NCI-H510A treated with DMSO at 0.1 percent for 48 hours (cell line): ENCODE measurements at places on chromosomes 6 and 20.

- DNase-seq, result no peak
Observed at GRCh38 chr6:157271441-157271840, 51.9 kb downstream of the TMEM242 start.

- no peak for DNase-seq
Observed at GRCh38 chr20:3825526-3825925, 5.2 kb downstream of the AP5S1 start.

DNA sequence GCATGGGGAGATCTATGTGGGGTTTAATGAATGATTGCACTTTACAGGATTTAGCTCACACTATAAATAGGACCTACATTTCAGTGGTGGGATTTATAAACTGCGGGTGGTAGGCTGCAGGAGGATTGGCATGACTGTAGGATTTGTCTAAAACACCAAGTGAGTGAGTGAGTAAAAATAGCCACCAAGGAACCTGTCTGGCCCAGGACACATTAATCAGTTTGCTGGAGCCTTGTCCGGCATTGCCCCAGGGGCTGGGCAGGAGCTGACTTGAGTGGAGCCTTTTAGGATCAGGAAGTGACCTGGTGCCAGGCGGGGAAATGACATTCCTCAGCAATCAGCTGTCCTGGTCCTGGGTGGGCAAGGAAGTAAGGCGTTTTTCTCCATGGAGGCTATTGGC, 278.7 kb upstream of the PRND start:
- DNase-seq, result no peak

DNA sequence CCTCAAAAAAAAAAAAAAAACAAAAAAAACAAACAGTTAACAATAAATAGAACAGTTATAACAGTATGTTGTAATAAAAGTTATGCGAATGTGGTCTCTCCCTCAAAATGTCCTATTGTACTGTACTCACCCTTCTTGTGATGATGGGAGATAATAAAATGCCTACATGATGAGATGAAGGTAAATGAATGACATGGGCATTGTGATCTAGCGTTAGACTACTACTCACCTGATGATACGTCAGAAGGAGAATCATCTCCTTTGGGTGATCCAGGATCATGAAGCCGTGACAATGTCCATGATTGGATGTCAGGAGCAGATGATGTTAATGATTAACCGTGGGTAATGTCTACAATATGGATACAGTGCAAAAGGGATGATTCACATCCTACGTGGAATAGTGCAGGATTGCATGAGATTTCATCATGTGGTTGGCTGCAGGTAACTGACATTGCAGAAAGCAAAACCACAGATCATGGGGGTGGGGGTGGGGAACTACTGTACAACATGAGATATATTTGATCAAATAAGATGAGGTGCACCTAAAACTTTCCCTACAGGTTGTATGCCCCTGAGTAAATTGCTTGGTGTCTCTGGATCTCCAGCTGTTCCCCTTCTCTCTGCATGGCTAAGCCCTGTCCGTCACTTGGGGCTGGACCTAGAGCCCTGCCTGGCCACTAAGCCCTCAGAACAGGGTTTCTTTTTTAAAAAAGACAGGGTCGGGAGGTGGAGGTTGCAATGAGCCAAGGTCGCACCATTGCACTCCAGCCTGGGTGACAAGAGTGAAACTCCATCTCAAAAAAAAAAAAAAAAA, 6.2 kb upstream of the RBCK1 start:
- DNase-seq, result no peak

- no peak for DNase-seq
Observed at GRCh38 chr6:75178757-75179156, 27.1 kb downstream of the COL12A1 start.

DNA sequence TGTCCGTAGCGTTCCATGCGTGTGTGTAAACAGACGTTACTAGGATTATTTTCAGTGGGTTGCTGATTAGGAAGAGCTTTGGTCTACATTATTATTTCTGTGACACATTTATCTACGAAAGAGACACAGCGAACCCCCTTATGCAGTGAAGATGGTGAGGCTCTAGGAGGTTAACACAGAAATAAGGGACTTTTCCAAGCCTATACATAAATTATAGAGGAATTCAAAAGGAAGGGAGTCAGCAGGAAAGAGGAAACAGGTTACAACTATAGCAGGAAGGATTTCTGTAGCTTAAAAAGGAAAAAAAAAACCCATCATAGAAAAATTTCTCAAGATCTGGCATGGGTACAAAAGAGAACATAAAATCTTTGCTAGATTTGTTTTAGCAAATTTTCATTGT, 12.9 kb upstream of the RPS6KA2 start:
- DNase-seq, result no peak

DNA sequence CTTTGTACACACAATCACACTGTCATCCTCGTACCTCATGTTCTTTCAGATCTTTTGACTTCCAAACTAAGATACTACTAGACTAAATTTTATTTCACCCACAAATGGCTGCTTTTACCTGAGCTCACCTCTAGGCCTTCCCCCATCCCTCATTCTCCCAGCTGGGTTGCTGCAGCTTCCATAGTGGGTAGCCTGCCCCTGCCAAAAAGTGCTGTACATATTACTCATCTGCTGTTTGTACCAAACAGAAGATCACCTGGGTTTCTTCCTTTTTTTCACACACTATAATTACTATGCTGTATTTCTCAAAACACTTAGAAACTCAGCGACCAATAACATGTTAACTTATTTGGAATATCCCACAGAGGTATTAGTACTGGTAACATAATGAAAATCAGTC, 267.6 kb upstream of the PRDM1 start:
- DNase-seq, result no peak

DNA sequence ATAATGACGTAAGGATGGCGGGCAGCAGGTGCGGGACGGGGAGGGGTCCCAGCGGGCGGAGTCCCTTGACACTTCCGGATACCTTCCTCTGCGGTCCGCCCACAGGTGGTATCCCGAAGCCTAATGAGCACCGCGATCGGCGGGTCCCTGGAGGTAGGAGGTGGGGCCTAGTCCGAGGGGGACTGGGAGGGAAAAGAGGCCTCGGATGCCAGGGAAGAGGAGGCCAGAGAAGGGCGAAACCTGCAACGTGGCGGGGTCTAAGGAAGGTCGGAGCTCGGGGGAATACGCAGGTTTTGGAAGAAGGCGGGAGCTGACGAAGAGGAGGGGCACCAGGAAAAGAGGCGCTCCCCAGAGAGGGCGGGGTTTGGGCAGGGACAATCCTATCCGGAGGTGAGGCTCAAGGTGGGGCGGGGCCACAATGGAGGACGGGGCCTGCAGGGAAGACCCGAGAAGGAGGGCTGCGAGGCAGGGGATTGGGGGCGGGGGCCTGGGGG, 3.7 kb downstream of the PRSS16 start:
- DNase-seq, result peak; percentile 96

DNA sequence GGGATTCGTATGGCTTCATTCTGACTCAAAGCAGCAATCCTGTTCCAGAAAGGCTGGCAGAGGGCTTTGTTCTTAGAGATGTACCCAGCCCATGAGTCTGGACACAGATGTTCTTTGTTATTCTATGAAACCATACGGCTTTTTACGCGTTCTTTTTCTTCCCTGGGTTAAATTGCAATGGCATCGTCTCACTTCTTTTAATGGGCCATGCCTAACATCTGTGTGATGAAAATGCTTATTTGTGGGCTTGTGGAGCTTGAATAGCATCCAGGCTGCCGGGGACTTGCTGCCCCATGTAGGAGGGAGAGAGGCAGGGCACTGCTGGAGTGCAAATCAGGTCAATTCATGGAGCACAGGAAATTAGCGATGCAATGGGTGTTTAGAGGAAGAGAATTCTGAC, 19.4 kb downstream of the FAM50B start:
- DNase-seq, result no peak

DNA sequence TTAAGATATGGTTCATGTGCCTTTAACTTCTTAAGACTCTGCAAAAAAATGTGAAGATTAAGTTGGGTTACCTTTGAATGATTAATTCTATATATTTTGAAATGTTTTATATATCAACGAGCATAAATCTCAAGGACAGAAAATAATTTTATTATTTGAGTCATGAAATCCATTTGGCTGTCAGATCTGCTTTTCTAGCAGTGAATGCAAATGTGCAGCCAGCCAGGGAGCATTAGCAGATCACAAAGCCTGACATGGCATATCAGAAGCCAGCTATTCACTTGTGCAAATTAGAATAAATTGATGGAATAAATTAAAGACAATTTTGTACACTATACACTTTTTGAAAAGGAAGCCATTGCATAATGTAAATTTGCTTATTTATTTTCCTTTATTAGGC, 424.3 kb downstream of the ADGRB3 start:
- no peak for DNase-seq

DNA sequence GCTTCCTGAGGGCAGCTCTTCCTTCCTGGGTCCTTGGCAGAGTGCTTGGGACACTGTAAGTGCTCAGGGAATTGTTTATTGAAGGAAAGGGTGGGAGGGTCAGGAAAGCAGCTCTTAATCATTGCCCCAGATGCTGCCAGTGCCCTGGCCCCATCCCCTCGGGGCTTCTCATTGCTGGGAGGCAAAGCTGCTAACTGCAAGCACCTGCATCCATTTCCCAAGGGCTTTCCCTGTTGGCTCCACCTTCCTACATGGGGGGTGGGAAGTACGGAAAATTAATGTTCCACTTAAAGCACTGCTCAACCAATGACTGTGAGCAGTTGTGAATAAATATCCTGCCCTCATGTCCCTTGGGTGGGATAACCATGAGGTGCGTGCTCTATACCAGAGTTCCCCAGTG, 56.4 kb downstream of the NDUFAF5 start:
- DNase-seq, result no peak

DNA sequence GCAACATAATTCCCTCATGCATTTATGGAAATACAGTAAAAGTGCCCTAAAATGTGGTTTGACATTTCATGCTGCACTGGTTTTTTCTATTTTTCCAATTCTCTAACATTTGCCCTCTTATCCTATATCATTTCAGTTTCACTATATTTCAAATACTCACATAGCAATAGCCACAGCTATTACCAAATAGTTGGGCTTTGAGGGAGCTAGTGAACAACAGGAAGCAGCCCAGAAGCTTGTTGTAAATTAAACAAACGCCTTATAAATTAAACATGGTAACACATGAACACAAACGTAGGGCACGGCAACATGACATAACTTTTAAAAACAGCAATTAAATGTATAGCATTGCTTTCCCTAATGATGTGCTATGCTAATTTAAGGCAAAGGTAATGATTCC, 469.0 kb downstream of the CDC5L start:
- no peak for DNase-seq

DNA sequence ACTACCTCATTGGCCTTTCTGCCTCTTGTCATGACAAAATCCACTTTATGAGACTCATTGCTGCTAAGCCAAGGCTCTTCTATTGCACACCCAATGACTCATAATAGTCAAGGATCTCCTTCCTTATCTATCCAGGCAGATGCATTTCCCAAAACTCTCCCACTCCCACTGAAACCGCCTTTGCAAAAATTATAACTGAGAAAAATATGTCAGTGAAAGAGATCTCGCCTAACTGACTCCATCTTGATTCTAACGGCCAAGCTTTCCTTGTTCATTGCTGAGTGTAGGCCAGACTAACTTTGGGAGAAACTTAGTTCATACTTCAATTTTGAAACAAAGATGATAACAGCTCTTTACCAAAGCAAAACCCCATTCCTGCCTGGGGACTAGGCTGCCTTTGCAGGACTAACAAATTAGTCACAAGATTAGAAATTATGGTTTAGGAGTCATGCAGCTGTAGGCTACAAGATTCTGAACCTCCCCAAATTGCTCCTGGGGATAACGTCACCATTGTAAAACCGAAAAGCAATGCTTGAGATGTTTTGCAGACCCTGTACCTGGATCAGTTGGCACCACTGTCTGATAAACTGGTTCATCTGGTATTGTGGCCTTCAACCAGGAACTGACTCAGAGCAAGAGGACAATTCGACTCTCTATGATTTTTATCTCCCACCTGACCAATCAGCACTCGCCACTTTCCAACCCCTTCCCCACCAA, 47.1 kb downstream of the HAO1 start:
- no peak for DNase-seq

DNA sequence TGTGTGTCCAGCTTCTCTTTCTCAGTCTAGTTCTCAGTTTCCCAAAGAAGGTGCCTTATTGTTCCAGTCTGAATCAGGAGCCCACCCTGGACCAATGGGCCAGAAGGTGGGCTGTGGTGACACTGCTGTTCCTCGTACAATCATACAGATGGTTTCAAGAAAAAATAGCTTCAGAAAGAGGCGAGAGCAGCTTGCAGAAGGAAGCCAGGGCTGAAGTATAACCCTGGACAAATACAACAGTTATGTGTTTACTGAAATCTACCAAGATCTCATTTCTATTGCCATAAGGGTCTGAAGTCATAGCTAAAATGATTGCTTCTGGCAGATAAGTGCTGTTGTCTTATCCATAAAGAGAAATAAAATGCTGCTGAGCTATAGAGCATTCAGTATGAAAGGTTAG, 75.4 kb downstream of the PFDN4 start:
- DNase-seq, result no peak

DNA sequence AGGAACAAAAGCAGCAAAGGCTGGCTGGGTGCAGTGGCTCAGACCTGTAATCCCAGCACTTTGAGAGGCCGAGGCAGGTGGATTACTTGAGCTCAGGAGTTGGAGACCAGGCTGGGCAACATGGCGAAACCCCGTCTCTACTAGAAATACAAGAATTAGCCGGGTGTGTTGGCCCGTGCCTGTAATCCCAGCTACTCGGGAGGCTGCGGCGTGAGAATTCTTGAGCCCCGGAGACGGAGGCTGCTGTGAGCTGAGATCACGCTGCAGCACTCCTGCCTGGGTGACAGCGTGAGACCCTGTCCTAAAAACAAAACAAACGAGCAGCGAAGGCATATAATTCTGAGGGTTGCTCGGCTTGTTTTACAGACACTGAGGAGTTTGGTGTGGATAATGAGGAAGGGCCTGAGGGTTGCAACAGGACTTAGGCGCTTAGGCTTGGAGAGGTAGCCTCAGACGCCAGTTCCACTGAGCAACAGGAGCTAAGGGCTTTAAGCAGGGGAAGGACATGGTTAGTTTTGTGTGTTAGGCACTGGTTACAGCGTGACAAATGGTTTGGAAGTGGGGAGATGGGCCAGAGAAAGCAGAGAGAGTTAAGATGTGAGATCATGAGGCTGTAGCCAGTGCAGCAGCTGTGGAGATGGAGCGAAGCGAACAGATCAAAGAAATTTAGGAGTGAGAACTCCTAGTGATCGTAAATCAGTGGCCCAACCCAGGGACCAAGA, 1.2 kb downstream of the MYH7B start:
- DNase-seq, result no peak

DNA sequence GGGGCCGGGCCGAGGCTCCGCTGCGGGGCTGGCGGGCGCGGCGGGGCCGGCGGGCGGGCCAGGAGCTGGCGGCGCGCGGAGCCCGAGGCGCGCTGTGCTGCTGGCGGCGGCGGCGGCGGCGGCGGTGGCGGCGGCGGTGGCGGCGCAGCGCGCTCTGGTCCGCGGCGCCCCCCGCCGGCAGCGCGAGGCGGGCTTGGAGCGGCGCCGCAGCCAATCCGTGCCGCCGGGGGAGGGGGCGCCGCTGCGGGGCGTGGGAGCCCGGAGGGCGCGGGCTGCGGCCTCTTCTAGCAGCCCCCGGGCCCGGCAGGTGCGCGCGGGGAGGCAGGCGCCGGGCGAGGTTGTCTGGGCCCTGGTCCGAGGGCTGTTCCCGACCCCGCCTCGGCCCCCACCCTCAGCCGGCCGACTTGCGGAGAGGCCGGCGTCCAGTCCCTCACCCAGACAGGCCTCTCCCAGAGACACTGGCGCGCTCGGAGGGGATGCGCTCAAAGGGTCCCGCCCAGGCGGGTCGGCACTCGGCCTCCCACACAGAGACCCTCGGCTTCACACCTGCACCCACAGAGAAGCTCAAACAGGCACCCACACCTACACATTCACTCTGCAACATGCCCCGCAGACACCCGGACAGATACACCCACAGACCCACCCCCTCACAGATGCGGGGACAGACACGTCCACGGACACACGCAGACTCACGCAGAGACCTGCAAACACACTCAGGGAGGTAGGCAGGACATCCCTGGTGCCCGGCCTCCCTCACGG, at the start of gene RIMS4:
Gene RIMS4, minus strand, starts transcription at position 156 of the 759 bp plus-strand sequence. CDS start 275 bp downstream, outside the sequence.
- DNase-seq, result no peak
